ENCODE measurements at places on chromosomes 7 and 10. TPM values are rescaled to one million over a fixed set of nuclear protein-coding genes. Genes with fewer than 3 reads are reported as not detected.

OR2A7 gene
- 0.69 TPM for total RNA-seq

LIPA gene
- 54.4 TPM for total RNA-seq

CDC14C gene
- total RNA-seq: not detected

SAP25 gene
- 0.52 TPM for total RNA-seq

GRCh38 chr10:22719406-22720042 lies 5.1 kb upstream of the PIP4K2A start:
- no peaks in the 10 kb centered on the region for H3K27me3 ChIP-seq
- H3K36me3 ChIP-seq: no peaks in the 10 kb centered on the region
- H3K4me3 ChIP-seq: no peak overlapping the region
- no peaks in the 10 kb centered on the region for H3K4me1 ChIP-seq

DNA sequence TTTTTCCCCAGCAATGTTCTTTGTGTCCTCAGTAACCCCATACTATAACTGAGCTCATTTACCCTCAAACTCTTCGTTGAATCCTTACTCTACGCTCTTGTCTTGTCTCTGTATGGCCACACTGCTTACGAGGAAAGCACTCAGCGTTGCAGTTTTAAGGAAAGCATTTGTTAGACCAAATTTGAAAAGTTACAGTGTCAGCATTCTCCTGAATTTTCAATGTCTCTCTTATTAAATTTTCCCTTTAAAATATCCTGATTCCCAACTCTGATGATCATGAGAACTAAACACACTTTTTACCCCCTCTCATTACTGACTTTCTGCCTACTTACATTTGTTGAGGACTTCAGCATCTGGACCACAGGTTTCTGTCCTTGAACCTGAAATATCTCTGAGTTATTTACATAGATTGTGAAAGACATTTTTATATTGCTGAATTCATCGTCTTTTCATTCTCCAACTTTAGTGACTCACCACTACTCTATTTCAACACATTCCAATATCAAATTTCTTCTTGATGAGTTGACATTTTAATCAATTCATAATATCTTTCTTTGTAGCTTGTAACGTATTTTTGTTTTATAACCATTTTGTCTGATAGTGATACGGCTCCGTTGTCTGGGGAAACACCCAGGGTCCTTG lies 19.8 kb upstream of the VWDE start:
- peak; percentile 87 for DNase-seq
- H3K4me1 ChIP-seq: peaks cover 43% of the 10 kb centered on the region
- H3K36me3 ChIP-seq: no peaks in the 10 kb centered on the region
- no peaks in the 10 kb centered on the region for H3K27me3 ChIP-seq
- peak overlapping the region; percentile 39 for H3K4me3 ChIP-seq

GRCh38 chr10:74991435-74991834 lies 120.0 kb upstream of the SAMD8 start:
- DNase-seq: peak; percentile 97
- H3K4me3 ChIP-seq: no peak overlapping the region
- no peak overlapping the region for H3K27ac ChIP-seq
- H3K36me3 ChIP-seq: peaks cover 59% of the 10 kb centered on the region
- H3K4me1 ChIP-seq: peaks cover 14% of the 10 kb centered on the region

DNA sequence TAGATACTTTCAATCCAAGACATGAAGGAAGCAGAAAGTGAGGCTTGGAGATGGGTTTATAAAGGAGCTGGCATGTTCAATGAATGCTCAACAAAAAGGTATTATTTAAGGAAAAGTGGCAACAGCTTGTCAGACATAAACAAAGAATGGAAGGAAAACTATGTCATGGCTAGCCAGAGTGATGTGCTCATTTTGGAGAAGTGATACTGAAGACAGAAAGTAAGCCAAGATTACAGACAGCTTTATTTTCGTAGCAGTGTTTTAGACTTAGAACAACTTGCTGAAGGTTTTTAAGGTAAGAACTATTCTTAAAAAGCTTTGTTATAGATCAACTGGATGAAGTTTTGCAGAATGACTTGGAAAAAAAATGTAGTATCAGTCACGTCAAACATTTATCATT lies 160.5 kb upstream of the FERD3L start:
- no peak overlapping the region for H3K27ac ChIP-seq
- no peaks in the 10 kb centered on the region for H3K4me1 ChIP-seq
- H3K4me3 ChIP-seq: no peak overlapping the region
- no peaks in the 10 kb centered on the region for H3K27me3 ChIP-seq
- DNase-seq: no peak

GRCh38 chr7:29177963-29178600 lies 16.5 kb upstream of the CHN2 start:
- H3K36me3 ChIP-seq: no peaks in the 10 kb centered on the region
- H3K27ac ChIP-seq: no peak overlapping the region
- H3K27me3 ChIP-seq: no peaks in the 10 kb centered on the region
- no peaks in the 10 kb centered on the region for H3K4me1 ChIP-seq
- no peak overlapping the region for H3K4me3 ChIP-seq
- DNase-seq: peak; percentile 26

- H3K4me1 ChIP-seq: peaks cover 6% of the 10 kb centered on the region
- no peaks in the 10 kb centered on the region for H3K27me3 ChIP-seq
- no peaks in the 10 kb centered on the region for H3K36me3 ChIP-seq
- no peak overlapping the region for H3K4me3 ChIP-seq
- no peak overlapping the region for H3K27ac ChIP-seq
Observed at GRCh38 chr7:80583901-80584300, 54.5 kb upstream of the CD36 start.

- no peak overlapping the region for H3K27ac ChIP-seq
- H3K4me1 ChIP-seq: no peaks in the 10 kb centered on the region
- H3K36me3 ChIP-seq: no peaks in the 10 kb centered on the region
Observed at GRCh38 chr10:47261556-47261955, 38.4 kb upstream of the GDF10 start.

DNA sequence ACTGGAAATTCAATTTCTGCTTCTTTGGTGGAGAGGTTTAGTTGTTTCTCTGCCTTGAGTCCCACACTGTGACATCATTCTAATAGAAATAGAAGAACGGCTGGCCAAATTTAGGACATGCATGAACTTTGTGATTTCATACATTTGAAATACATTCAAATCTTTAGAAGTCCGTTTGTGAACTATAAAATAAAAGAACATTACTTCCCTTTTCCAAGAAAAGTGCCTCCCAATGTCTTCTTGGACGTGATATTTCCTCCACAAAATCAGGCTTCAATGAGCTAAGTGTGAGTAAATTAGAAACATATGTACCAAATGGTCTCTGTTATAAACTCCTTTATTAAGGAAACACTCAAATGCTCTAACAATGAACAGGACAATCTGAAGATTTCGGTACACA lies 314.5 kb upstream of the AKR1E2 start:
- DNase-seq: no peak
- H3K4me3 ChIP-seq: no peak overlapping the region
- H3K4me1 ChIP-seq: peaks cover 7% of the 10 kb centered on the region
- H3K27ac ChIP-seq: no peak overlapping the region

DNA sequence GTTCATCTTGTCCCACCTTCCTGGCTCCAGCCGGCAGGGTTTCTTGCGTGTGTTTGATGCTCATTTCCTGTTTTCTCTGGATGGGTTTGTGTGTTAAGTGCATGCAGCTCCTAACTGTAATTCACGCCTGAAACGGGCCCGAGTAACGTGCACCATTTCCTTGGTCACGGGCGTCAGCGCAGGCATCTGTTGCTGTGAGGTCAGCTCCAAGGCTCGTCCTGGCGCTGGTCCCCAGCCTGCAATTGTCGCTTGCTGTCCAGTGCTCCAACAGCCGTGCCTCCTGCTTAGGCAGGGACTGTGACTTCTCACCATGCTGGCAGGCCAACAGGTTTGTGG lies 201.1 kb downstream of the GLRX3 start:
- no peak overlapping the region for H3K4me3 ChIP-seq
- no peaks in the 10 kb centered on the region for H3K27me3 ChIP-seq
- no peaks in the 10 kb centered on the region for H3K4me1 ChIP-seq
- no peak overlapping the region for H3K27ac ChIP-seq
- no peak for DNase-seq

Measured in PC-3 (cell line).